ENCODE measurements at places on chromosomes 2 and 18. TPM values are rescaled to one million over a fixed set of nuclear protein-coding genes. Genes with fewer than 3 reads are reported as not detected.

Gene PDE1A
- total RNA-seq: not detected

Gene PRKRA
- total RNA-seq: 42.1 TPM

Gene COLEC12
- not detected for total RNA-seq

Gene TUBA4B
- total RNA-seq: not detected

Gene VWA3B
- total RNA-seq: not detected

Gene GPR45
- not detected for total RNA-seq

Gene CPO
- not detected for total RNA-seq

Gene G6PC2
- not detected for total RNA-seq

Gene TUBB6
- total RNA-seq: 0.97 TPM

Gene ERMN
- 13.5 TPM for total RNA-seq

- H3K36me3 ChIP-seq: no peaks in the 10 kb centered on the region
- no peak overlapping the region for H3K27ac ChIP-seq
- no peaks in the 10 kb centered on the region for H3K27me3 ChIP-seq
- H3K4me3 ChIP-seq: no peak overlapping the region
These were observed 194.0 kb downstream of the BABAM2 start for GRCh38 chr2:28084564-28084963.

- H3K27me3 ChIP-seq: no peaks in the 10 kb centered on the region
- H3K4me3 ChIP-seq: no peak overlapping the region
- no peak overlapping the region for H3K27ac ChIP-seq
- no peaks in the 10 kb centered on the region for H3K36me3 ChIP-seq
These were observed 291.5 kb downstream of the ZNF516 start for GRCh38 chr18:76203552-76203951.

- no peak overlapping the region for H3K4me3 ChIP-seq
- H3K27ac ChIP-seq: no peak overlapping the region
- no peak for DNase-seq
- no peaks in the 10 kb centered on the region for H3K4me1 ChIP-seq
These were observed 28.6 kb upstream of the CTAGE1 start for GRCh38 chr18:22446325-22446724.

DNA sequence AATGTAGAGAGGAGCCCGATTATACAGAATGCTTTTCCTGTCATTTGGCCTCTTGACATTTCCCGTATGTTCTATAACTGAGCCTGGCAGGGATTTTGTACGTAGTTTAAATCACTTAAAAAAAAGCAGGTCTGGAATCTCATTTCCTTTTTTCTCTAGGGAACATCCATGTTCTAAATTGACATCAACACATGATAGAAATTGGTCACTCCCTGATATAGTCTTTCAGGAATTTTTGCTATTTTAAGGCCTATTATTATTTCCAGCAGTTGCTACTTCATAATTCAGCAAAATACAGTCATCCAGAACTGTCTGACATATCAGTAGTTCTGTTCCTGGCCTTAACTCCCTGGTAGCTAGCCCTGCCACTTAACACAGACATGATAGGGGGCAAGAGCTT is 565.7 kb upstream of the ZEB2 start:
- H3K36me3 ChIP-seq: no peaks in the 10 kb centered on the region
- DNase-seq: no peak
- H3K4me1 ChIP-seq: no peaks in the 10 kb centered on the region
- H3K27me3 ChIP-seq: no peaks in the 10 kb centered on the region
- no peak overlapping the region for H3K4me3 ChIP-seq

DNA sequence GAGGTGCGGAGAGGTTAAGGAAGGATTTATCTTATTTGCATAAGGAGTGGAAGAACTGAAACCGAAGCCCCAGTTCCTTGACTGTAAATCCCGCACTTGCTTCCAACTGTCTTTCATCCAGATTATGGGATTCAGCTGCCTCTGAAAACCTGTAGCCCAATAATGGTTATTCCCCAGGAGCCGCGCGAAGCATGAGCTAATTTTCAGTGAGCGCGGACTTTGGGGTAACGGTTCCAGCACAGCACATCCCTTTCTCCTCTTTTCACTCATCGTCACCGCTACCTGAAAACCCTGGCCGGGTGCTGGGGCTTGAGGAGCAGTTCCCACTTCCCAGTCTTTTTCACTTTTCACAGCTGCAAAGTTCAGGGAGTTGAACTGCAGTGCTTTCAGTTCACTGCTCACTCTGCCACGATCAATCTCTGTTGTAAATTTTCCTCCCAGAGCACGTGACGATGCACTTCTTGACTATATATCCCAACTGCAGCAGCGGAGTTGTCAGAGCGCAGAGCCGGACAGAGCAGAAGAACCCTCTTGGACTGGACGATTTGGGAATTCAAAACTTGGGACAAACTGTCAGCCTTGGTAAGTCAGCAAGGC is at the start of gene KCNE4:
TSS of gene KCNE4 (plus strand) at position 498 of the 597 bp plus-strand sequence. CDS start 641 bp downstream, outside the sequence.
- H3K36me3 ChIP-seq: no peaks in the 10 kb centered on the region
- no peak within 1 kb of the TSS for H3K27ac ChIP-seq
- no peaks in the 10 kb centered on the region for H3K27me3 ChIP-seq
- no peaks in the 10 kb centered on the region for H3K4me1 ChIP-seq
- no peak within 1 kb of the TSS for H3K4me3 ChIP-seq

DNA sequence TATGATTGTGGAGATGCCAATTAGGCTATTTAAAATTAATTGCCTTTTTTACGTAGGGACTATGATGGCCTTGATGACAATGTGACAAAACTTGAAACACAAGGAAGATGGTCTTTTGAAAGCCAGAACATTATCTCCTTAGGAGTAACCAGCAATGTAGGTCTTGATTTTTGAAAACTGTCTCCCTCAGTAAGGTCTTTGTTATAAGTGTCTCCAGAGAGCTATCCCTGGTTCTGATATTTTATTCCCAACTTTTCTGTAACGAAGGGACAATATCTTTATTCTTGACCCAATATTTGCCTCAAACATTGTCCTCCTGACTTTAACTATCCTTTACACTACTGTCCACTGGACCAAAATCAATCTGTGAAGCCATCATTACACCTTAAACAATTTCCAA is 493.2 kb downstream of the CCDC85A start:
- H3K4me3 ChIP-seq: no peak overlapping the region
- no peak for DNase-seq
- no peaks in the 10 kb centered on the region for H3K36me3 ChIP-seq

DNA sequence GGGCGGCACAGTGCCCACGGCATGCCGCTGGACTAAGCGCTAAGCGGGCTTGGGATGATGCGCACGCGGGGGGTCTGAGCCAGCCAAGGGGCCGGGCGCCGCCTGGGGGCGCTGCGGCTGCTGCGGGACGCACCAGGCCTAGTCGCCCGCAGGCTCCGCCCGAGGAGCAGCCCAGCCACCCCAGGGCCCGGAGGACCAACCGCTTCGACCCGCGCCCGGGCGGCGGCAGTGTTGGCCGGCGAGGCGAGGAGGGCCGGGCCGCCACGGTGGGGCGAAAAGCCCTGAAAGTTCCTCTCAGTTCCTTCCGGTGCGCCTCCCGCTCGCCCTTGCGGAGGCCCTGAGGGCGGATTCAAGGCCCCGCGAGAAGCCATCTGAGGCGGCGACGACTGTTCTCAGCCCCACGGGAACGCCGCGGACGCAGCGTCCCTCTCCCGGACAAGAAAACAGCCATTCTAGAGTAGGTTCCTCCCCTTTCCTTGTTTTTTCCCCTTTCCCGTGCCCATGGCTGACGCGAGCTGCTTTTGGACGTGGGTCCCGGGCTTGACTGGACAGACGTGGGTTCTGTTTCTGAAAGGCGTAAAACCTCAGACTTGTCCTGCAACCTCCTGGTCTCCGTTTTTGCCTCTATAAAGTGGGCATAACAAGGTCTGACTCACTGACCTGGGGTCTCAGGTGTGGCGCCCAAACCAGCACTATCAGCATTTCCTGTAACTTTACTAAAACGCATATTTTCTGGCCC is at the start of gene ANKAR:
TSS of gene ANKAR (plus strand) at position 297 of the 739 bp plus-strand sequence. CDS start 1,821 bp downstream, outside the sequence.
- H3K4me3 ChIP-seq: peak within 1 kb of the TSS; percentile 87
- peaks cover 20% of the 10 kb centered on the region for H3K4me1 ChIP-seq
- peak; percentile 80 for DNase-seq
- no peaks in the 10 kb centered on the region for H3K27me3 ChIP-seq
- peaks cover 17% of the 10 kb centered on the region for H3K36me3 ChIP-seq
- peak within 1 kb of the TSS; percentile 99 for H3K27ac ChIP-seq

DNA sequence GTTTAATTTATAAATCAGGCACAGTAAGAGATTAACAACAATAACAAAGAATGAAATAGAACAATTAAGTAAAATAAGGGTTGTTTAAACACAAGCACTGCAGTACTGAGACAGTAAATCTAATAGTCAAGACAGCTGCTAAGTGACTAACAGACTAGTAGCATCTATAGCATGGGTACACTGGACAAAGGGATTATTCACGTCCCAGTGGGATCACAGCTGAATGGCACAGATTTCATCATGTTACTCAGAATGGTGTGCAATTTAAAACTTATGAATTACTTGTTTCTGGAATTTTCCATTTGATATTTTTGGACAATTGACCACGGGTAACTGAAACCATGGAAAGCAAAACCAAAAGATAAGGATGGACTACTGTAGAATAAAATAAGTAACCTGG is 161.9 kb upstream of the DAPL1 start:
- H3K27ac ChIP-seq: no peak overlapping the region
- peaks cover 2% of the 10 kb centered on the region for H3K36me3 ChIP-seq
- DNase-seq: no peak
- no peaks in the 10 kb centered on the region for H3K27me3 ChIP-seq
- no peaks in the 10 kb centered on the region for H3K4me1 ChIP-seq

DNA sequence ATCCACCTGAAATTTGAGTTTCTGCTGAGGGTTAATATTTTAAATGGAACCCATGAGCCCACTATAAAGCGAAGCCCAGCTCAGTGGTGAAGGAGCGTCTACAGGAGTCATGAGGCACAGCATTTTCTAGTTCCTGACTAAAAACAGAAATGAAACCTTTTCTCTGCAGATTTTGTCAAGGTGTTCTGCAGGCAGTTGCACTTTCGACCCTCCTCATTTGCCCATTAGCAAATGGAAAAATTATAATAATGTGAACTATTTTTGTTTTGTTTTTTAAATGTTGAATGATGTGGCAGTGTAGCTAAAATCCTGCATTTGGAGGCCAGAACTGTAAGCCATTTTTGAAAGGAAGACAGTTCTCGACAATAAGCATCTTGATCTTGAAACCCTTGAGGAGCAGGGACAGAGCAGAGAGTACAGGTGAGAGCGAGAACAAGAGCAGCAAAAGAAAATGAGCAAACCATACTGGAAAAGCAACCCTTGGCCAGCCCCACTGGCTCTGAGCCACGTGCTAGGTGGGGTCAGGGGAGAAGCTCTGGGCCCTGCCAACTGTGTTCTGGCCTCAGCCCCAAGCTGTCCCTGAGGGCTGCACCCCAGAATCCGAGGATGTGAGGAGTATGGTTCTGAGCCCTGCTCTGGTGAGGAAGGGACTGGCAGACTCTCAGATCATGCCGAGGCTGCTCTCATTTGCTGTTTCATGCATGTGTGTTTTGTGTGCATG is 26.4 kb upstream of the COPS8 start:
- DNase-seq: no peak
- no peaks in the 10 kb centered on the region for H3K4me1 ChIP-seq
- no peak overlapping the region for H3K27ac ChIP-seq
- no peaks in the 10 kb centered on the region for H3K27me3 ChIP-seq

- H3K27ac ChIP-seq: no peak overlapping the region
- peaks cover 2% of the 10 kb centered on the region for H3K36me3 ChIP-seq
- H3K4me3 ChIP-seq: no peak overlapping the region
- H3K4me1 ChIP-seq: no peaks in the 10 kb centered on the region
- H3K27me3 ChIP-seq: no peaks in the 10 kb centered on the region
- no peak for DNase-seq
These were observed 62.7 kb upstream of the REV1 start for GRCh38 chr2:99552529-99552928.

DNA sequence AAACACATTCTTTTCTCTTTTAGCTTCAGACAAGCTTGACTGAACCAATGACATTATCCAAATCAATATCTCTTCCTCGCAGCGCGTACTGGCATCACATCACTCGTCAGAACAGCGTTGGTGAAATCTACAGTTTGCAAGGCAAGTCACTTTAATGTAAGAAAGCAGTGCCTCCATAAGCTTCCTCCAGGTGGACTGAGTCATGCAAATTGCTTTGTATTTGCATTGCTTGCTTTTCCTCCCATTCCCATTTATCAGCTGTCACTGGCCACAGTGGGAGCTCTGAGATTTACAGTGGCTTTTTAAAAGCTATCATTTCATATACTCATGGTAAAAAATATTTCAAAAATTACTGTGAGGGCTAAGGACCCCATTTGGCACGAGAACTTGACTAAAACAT is 189.9 kb downstream of the CD226 start:
- no peak for DNase-seq
- no peaks in the 10 kb centered on the region for H3K4me1 ChIP-seq
- no peak overlapping the region for H3K27ac ChIP-seq

DNA sequence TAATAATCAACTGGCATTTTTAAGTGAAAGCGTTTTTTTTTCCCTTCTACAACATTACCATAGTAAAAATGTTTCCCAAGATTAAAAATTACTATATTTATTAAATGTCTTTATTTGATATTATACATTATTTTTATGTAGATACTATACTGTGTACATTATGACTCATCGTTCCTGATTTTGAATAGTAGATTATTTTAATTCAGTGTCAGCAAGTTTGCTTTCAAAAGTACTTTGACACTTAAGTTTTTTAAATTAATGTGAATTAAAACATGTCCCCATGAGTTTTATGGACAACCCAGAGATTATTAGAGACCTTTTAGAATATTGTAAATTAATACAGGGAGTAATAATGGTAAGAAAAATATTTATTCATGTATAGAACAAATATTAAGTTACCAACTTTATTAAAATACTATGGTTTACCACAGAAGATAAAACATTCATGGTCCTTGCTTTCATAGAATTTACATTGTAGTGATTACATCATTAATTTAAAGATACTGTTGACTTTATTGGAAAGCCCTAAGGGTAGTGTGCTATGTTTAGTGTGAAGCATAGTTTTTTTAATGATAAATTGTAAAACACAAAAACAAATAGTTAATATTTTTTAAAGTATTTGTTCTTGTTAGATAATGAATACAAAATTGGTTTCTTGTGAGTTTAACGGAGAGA is 21.9 kb downstream of the DYNC1I2 start:
- no peaks in the 10 kb centered on the region for H3K4me1 ChIP-seq
- no peaks in the 10 kb centered on the region for H3K27me3 ChIP-seq
- no peak overlapping the region for H3K27ac ChIP-seq
- H3K36me3 ChIP-seq: peaks cover 7% of the 10 kb centered on the region
- H3K4me3 ChIP-seq: no peak overlapping the region
- no peak for DNase-seq

Measured in natural killer cell (primary cell).